ELR (cell line): ENCODE measurements at places on chromosomes 1 and 21.

- DNase-seq: peak; percentile 12
Observed at GRCh38 chr21:42220138-42220701, 1.3 kb downstream of the ABCG1 start.

GRCh38 chr21:38188037-38188436, 68.8 kb upstream of the KCNJ15 start:
- no peak for DNase-seq

GRCh38 chr21:44885615-44886014, 12.1 kb upstream of the PTTG1IP start:
- no peak for DNase-seq

DNA sequence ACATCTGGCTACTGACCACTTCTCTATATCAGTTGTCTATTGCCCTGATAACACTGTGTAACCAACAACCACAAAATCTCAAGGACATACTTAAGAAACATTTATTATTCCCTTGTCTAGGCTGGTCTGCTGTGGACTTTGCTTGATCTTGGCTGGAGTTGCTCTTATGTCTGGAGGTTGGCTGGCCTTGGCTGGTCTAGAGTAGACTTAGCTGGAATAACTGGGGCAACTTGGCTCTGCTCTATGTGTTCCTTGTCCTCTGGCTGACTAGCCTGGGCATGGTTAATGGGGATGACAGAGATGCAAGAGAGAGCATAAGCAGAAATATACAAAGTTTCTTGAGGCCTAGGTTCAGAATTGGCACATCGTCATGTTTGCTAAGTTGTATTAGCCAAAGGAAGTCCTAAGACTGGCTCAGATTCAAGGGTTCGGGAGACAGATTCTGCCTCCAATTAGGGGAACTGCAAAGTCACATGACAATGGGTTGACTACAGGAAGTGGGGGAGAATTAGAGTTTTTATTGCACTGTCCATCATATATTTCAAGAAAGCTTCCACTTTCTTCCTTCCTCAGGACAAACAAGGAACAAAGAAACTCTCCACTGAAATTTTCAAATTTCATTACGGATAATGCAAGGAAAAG, 61.4 kb upstream of the HMCN1 start:
- DNase-seq: no peak

DNA sequence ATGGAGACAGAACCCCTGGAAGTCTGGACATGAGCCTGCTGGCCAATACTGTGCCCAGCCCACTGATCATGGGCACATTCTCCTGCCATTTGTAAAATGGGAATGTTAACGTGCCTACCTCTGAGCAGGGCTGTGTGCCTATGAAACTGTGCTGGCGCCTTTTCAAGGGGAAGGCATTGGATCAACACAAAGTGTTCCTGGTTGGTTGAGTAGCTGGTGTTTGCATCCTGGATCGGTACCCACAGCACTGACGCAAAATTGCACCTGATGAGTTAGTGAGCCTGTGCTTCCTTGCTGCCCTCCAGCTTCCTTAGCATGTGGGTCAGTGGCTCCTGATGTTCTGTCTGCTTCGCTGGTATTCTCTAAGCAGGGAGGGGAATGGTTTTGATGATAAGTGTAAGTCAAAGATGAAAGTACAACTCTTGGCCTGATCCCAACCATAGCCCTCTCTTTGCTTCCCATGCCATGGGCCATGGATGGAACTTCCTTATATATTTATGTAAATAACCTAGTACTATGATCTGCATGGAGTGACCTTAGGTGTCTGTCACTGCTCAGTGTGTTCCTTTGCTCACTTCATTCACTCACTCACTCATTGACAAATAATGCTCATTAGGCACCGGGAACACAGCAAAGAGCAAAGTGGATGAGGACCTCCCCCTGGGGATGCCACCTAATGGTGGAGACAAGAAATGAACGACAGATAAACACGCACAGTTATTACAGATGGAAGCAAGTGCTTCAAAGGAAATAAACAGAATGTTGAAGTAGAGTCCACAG, 22.7 kb downstream of the MAB21L3 start:
- DNase-seq: peak; percentile 29

DNA sequence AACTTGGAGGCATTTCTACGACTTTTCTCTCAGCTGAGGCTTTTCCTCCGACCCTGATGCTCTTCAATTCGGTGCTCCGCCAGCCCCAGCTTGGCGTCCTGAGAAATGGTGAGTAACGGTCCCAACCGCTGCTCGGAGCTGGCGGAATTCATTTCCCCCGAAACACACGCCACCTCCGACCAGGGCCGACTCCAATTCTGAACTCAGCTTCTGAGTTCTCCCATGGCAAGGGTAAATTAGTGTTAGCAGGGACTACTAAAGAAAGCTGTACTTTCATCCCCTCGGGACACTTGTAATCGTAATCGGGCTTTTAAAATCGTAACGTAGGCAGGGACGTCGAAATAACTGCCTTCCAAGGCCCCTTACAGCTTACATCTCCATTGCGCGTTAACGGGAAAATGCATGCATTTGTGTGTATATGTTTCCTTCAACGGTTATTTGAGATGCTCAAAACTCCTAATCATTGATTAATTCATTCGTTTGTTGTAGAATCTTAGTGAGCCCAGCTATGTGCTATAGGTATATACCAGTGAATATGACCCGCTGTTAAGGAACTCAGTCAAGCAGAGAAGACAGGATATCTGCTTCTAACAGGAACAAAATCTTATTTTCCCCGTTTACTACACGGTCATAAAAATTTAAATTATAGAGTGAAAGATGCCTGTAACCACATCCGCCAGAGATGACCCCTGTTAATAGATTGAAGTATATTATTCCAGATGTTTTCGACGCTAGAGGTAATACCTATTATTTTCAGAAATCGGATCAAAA, 472 bp downstream of the DTL start:
- DNase-seq: peak; percentile 25
